ENCODE measurements at places on chromosomes 11 and 22.

- DNase-seq: no peak
These were observed 127.0 kb downstream of the MRTFA start for GRCh38 chr22:40509401-40510134.

GRCh38 chr11:72781313-72782080 is 12.3 kb downstream of the STARD10 start:
- DNase-seq: peak; percentile 46

DNA sequence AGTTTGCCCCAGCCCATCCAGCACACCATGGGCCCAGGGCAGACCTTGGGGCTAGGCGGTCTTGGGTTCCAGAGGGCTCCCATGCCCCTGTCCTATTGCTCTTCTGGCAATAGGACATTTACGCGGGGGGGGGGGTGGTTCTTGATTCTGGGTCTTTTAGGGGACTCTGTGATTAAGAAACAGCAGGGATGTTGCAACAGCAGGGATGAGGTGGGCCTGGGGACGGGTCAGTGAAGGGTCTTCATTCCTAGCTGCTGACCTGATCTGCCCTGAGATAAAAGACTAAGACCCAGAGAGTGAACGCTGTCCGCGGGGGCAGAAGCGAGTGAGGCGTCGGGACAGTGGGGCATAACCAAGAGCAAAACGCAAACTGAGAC is 418 bp upstream of the ADAMTS15 start:
- no peak for DNase-seq

GRCh38 chr11:2788168-2789071 is 88.6 kb upstream of the KCNQ1OT1 start:
- no peak for DNase-seq

GRCh38 chr11:61103851-61104423 is 1.6 kb downstream of the CD5 start:
- no peak for DNase-seq

GRCh38 chr11:108933630-108934029 is 268.8 kb downstream of the DDX10 start:
- no peak for DNase-seq

DNA sequence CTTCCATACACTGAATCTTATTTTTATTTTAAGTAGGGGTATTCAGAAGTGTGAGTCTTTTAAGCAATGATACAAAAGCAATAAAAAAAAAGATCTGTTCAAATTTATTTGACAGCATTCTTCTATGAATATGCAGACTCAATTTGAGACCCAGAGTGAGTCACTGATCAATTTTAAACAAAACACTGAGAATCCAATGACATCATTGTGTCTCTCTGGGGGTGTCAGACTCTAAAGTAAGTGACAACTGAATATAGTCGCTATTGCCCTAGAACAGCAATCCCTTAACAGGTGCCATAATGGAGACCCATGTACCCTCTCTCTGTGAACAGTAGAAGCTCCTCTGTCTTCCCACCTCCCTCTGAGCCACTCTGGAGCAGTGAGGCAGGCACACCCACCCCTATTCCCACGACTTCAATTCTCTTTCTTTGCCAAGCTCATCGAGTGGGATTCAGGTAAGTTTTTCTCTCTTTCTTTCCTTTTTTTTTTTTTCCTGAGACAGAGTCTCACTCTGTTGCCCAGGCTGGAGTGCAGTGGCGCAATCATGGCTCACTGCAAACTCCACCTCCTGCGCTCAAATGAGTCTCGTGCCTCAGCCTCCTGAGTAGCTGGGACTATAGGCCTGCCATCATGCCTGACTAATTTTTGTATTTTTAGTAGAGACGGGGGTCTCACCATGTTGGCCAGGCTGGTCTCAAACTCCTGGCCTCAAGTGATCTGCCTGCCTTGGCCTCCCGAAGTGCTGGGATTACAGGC is 5.1 kb upstream of the RPS3 start:
- no peak for DNase-seq

DNA sequence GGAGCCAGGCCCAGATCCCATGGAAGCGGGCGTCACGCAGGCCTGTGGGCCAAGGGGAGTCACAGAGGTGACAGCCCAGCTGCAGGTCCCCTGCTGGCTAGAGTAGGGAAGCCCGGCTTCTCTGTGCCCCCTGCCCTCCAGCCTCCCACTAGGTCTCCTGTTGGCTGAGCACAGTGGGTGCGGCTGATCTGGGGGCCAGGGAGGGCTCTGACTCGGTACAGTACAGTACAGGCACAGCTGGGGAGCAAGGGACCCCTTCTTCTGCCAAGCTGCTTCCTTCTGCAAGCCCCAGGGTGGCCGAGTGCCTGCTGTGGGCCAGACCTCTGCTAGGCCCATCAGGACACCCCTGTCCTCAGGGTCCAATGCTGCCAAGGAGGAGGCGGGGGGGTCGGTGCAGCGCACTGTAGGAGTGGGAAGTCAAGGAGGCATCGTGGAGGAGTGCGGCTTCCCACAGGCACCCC is 10.1 kb downstream of the SUSD2 start:
- DNase-seq: no peak

- peak; percentile 42 for DNase-seq
These were observed 4.5 kb upstream of the NOL12 start for GRCh38 chr22:37681556-37682049.

DNA sequence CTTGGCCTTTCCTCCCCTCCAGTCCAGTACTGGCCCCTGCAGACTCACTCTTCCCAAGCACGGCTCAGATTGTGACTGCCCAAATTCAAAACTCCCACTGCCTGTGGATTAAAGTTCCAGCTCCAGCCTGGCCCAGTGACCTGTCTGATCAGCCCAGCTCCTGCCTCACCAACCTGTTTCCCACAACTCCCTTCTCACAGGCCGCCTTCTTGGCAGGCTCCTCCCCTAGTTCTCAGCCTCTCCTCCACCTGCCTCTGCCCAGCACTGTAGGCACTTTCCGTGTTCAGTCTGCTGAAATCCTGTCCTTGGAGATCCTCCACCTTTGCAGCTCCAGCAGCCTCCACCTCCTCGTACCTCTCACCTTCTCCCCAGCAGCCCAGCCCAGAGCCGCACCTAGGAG is 68.6 kb downstream of the MICAL2 start:
- no peak for DNase-seq

DNA sequence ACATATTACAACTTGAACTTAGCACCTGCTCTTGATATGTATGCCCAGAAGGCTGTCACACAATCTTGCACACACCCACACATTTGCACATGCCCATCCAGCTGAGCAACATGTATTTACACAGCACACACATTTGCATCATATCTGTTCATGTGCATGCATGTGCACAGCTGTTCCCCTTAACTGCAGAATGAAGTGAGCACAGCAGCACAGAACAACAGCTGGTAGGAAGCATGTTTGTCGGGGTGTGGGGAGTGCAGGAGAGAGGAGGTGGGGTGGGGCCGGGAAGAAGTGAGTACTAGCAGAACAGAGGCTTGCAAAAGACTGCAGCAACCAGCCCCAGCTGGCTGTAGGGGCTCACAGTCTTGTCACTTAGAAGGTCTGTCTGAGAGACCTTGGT is 296.5 kb downstream of the KIRREL3 start:
- DNase-seq: no peak

DNA sequence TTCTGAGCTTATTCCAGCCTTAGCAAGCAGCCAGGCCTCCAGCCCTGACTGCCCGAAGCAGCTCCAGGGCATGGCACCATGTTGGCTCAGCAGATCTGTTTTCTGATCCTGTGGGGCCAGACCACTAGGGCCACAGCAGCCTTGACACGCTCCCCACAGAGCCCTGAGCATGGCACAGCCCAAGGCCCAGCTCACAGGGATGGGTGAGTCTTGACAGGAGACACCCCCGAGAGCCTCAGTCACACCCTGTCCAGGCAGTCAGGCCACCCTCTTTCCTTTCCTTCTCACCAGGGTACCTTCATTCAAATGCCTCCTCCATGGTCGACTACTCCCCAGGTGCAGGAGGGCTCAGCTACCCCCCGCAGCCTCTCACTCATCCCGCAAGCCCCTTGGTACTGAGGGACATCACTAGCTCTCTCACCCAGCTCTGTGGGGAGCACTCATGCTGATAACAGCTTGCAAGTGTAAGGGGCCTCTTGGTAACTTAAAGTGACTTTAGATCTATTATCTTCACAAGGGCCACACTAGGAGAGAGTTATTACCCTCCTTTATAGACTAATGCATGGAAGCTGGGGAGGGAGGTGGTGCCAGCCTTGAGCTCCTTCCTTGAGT is 3.9 kb upstream of the CDC42BPG start:
- DNase-seq: no peak

GRCh38 chr11:101880222-101880621 is 34.6 kb upstream of the CEP126 start:
- DNase-seq: no peak

DNA sequence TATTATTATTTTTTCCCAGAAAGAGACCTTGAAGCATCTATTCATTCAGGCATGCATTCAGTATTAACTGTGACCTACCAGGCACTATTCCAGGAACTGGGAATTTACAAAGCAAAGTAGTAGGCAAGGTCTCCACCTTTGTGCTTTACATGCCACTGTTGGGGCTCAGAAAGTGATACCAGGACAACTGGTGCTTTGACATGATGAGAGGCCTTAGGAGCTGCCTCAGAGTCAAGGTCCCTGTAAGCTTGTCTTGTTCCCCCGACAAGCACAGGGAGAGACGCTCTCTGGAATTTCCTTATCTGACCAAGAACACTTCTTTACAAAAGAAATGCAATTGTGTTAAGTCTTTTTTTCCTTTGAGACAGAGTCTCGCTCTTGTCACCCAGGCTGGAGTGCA is 2.3 kb upstream of the HMOX1 start:
- DNase-seq: no peak

DNA sequence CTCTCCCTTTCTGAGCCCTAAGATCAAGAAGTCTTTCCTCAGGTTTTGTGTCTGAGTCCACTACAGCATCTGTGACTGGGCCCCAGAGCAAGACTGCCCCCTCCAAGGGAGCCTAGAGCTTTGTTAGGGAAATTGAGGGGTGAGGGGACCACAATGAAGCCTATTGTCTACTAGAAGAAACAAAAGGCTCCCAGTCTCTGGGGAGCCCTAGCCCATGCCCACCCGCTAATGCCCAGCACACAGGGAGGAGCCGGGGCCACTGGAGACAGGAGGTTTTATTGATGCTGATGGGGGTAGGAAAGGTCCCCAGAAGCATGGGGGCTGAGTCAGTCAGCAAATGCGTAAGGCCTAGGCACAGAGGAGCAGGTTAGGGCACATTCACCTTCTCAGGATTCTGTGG is 14.0 kb downstream of the RHOG start:
- no peak for DNase-seq

GRCh38 chr11:598005-598680 is 17.6 kb downstream of the IRF7 start:
- DNase-seq: no peak

DNA sequence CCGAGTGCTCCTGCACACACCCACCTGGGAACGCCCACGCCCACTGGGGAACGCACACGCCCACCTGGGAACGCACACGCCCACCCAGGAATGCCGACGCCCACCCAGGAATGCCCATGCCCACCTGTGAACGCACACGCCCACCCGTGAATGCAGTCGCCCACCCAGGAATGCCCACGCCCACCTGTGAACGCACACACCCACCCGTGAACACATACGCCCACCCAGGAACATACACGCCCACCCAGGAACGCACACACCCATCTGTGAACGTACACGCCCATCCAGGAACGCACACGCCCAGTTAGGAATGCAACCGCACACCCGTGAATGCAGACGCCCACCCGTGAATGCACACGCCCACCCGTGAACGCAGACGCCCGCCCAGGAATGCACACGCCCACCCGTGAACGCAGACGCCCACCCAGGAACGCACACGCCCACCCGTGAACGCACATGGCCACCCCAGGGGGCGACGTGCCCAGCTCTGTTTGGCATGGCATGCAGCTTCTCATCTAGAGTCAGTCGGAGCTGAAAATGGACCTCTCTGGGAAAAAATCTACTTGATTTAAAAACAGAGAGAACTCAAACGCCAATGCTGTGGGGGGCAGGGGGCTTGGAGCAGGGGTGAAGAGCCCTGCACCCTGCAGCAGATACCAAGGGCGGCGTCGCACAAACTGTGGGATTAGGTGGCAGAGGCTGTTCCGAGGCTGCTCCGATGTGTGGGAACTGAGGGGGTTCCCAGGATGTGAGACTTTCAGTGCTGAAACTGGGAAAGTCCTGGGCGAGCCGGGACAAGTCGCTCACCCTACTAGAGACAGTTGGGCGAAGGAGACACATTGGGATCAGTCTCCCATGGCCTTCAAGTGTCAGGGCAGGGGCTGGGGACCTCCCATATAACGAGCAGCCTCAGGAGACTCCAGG is 83.3 kb downstream of the MYEOV start:
- DNase-seq: no peak

GRCh38 chr11:126257764-126258163 is 10.9 kb downstream of the SRPRA start:
- no peak for DNase-seq

GRCh38 chr11:83424376-83425136 is 138.4 kb upstream of the CCDC90B start:
- DNase-seq: no peak

- no peak for DNase-seq
These were observed 72.3 kb upstream of the CHRM4 start for GRCh38 chr11:46463701-46464421.

- DNase-seq: peak; percentile 96
These were observed 585 bp upstream of the NEAT1 start for GRCh38 chr11:65421794-65422632.

DNA sequence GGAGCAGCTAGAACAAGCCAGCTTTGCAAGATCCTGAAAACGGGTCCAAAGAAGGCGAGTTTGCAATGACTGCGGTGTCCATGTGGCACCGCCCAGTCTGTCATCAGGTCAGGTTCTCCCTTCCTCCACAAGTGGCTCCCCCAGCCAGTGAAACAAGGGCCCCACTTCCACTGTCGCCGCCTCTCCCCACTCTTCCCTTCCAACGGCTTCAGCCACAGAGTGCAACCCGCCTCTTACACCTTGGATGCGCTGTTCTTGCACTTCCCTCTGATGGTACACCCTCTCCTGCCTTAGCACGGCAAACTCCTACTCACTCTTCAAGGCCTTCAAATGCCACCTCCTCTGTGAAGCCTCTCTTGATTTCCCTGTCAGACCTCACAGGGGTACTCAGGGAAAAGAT is 10.8 kb upstream of the TCF20 start:
- no peak for DNase-seq

DNA sequence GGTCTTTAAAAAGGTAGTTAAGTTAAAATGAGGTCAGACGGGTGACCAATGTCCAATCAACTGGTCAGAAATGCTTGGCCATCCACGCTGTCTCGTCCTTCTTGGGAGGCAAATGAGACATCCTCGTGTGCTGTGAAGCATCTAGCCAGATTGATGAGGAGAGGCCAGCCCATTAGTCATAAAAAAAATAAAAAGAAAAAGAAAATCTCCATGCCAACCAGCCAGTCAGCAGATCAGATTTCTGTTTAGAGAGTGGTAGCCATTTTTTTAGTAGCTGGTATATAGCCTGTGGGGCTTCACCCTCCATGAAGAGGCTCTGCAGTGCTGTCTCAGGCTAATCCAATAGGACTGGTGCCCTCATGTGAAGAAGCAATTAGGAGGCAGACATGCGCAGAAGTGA is 343.1 kb upstream of the SYN3 start:
- DNase-seq: no peak

- DNase-seq: no peak
These were observed 1.9 kb upstream of the HEPN1 start for GRCh38 chr11:124917115-124917637.

GRCh38 chr22:35690001-35690400 is 27.7 kb upstream of the APOL5 start:
- DNase-seq: no peak

GRCh38 chr11:96194581-96195374 is 148.2 kb downstream of the MAML2 start:
- DNase-seq: no peak

Measured in stimulated activated CD8-positive, alpha-beta memory T cell treated with anti-CD3 and anti-CD28 coated beads, Interleukin-2, amount 100 ng/mL, for 48 hours (primary cell).